Activated T-helper 1 cell treated with anti-CD3 and anti-CD28 coated beads, Interleukin-2, amount 50 U/mL, for 16 hours (primary cell): ENCODE measurements at places on chromosomes 4 and X.

DNA sequence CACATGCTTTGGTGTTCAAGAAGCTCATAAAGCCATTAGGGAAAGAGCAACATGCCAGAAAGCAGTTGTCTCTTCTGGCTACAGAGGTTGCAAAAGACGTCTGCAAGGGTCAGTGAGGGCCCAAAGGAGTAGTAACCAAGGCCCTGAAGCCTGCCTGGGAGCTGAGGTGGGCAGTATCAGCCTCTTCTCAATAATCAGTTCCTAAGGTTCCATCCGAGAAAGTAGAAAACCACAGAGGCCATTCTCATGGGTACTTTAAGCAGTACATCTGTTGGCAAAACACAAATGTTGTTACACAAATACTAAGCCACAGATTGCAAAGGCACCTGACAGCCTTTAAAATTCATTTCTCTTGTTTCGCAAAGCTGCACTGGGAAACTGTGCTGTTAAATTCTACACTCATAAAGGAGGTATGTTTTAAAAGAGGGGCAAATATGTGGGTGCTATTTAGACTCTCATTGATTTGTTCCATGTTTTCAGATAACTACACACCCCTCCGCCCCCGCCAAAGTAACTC is 37.7 kb downstream of the MECP2 start:
- no peak for DNase-seq

- DNase-seq = no peak
Measured at GRCh38 chrX:8849945-8850344, 48.8 kb upstream of the FAM9A start.

DNA sequence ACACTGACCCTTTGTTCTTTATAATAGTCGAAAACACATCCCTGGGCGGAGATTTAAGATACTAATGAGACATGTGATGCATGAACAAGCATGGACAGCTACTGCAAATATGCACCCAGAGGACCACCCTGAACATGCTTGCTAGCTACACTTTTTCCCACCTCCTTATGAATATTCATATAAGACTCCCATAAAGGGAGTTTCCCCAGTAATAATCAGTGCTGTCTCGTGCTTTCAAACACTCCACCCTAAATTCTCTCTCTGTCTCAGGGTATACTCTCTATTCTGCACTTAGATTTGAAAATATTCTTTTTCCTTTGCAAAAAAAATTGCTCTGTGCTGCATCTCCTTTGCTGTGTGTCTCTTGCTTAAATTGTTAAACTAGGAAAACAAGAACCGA is 64.4 kb upstream of the CT45A1 start:
- DNase-seq = no peak

GRCh38 chrX:115368876-115369275 is 79.4 kb downstream of the LUZP4 start:
- DNase-seq = no peak

- DNase-seq = no peak
Measured at GRCh38 chr4:38590046-38590445, 74.0 kb upstream of the KLF3 start.

DNA sequence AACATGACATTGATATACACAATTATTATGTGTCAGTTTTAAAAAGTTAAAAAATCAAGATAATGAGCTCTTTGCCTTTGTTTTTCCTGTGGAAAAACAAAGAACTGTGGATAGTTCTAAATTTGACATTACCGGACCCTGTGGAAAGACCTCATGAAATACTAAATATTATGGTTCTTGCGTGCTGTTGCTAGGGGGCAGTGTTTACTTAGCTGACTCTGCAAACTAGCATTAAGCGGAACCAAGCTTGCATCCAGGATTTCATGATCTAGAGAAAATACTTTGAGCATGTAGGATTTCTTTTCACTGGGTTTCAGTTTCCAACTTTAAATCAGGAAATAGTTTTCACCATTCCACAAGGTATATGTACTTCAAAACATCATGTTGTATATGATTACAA is 33.6 kb downstream of the CLCN4 start:
- DNase-seq = no peak

- no peak for DNase-seq
Measured at GRCh38 chr4:88119943-88120342, 38.5 kb downstream of the ABCG2 start.

GRCh38 chr4:162408309-162408708 is 244.5 kb upstream of the FSTL5 start:
- DNase-seq = no peak

DNA sequence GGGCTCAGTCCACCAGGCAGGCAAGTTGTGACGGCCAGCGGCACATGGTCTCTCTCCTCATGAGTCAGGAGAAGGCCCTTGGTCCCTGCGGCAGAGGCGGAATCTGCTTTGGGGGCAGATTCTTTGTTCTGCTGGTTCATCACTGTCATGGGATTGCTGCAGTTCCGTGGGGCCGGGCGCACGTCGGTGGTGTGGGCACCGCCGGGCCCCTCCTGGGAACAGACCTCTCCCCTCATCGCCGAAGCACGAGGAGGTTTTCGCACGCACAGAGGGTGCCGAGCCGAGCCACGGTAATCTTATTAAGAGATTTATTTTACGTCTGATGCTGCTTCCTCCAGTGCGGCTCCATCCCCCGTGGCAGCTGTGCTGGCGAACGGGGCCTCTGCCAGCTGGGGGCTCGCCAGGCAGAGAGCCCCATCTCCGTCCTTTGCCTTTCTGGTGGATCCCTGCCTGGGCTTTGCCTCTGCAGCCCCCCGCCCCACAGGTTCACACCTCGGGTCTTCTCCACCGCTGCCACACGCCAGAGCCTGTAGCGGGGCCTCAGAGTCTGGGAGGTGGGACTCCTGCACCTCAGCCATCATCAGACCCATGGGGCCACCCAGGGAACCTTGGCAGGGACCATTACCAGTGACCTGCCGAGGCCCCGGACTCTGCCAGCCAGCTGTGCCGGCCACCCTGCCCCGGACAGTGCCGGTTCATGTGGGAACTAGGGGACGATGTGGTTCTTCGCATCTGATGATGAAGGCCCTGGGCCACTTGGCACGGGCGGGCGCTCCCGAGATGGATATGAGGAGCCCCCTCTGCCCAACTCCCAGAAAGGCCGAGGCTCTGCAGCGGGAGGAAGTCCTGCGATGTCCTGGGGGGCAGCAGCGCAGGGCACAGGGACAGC is 86.7 kb upstream of the NKX1-1 start:
- no peak for DNase-seq

DNA sequence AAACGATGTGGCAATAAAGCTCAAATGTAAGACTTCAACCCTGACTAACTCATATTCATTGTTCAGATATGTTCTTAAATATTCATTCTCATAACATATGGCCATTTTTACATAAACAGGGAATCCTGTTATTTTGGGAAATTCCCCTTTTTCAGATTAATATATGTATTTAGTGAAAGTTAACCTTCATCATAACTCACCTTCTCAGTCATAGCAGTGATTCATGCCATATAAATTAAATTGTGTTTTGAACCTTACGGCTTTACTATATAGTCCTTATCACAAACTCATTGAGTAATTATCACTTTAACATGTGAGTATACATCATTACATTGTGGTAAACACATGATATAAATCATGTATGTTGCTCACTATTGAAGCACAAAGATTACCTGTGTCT is 392.5 kb upstream of the TRAM1L1 start:
- no peak for DNase-seq

DNA sequence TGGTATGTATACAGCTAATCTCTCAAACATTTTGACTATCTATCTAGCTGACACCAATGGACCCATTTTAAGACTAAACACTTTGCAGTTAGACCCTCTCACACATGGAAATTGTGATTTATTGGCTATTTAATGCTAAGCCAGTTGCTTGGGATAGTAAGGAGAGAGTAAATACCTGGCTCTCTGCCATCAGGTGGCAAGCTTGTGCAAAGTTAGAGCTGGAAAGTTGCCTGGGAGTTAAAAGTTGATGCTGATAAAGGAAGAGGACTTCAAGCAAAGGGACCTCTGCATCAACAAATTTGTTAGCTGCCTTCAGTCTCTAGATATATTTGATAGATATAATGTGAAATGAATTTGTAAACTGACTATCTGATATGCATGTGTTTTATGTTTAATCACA is 61.1 kb downstream of the PACRGL start:
- no peak for DNase-seq

DNA sequence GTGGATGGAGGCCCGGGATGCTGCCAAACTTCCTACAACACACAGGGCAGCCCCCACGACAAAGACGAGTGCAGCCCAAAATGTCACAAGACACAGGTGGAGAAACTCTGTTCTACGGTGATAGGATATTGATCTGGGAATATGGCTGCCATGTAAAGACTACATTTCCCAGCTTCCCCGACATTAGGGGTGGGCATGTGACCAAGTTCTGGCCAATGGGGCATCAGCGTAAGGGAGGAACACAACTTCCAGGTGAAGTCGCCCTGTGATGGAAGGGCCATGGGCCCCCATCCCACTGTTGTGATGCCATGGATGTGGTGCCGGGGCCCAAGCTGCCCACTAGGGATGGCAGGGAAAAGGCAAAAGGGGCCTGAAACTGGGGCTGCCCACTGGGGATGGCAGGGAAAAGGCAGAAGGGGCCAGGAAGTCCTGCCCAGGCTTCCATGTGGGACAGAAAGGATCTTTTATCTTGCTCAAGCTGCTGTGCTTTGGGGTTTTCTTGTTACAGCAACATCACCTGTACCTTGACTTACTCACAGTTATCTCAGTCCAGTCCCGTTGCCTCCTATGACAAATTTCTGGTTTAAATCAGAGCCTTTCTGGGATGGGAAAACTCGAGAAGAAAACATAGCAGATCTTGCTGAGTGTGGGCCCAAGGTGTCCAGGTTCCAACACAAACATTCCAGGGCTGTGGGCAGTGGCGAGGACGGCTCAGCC is 9.7 kb upstream of the ADRA2C start:
- no peak for DNase-seq

DNA sequence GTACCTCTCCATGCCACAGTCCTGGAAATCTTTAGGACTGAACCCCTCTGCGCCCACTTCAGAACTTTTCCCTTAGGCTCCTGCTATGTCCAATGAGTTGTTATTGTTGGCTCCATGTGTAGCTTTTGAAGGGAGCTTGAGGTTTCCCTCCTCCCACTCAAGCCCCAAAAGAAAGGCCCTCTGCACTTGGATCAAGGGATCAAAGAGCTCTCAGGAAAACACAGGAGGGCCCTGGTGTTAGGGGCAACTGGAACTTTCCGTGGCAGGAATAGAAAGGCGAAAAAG is 135.0 kb downstream of the RASL11B start:
- DNase-seq = no peak

- no peak for DNase-seq
Measured at GRCh38 chr4:151955721-151956380, 195.0 kb upstream of the GATB start.

DNA sequence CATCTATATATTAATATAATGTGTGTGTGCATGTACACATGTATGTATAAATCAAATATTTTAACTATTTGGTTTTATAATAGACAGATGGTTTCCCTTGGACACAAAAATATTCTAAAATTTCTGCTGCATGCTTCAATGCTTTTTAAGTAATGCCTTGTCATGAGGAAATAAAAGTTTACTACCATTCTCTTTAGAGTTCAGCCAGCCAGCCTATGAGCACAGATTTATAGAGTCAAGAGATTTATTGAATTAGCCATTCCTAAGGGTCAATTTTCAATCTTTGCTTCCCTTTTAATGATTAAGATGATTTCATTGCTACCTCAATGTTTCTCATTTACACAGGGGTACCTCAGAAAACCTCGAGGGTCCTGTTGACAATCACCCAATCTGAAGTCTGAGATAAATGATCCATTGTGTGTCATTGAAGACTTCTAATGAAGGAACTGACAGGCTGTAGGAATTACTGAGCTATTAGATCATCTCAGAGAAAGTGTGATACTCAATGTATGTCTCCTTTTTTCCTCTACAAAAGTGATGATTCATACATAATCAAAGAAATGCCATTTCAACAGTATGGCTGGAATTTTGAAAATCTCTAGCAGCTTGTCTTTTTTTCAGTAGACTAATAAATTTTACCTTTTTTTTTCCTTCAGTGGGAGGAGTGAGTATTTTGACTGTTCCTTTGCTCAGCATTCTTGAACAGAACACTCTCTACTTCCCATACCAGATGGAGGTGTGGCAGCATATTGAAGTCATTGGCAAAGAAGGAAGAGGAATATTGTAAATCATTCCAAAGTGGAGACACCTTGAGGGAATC is 222.6 kb upstream of the PCDH18 start:
- DNase-seq = no peak

DNA sequence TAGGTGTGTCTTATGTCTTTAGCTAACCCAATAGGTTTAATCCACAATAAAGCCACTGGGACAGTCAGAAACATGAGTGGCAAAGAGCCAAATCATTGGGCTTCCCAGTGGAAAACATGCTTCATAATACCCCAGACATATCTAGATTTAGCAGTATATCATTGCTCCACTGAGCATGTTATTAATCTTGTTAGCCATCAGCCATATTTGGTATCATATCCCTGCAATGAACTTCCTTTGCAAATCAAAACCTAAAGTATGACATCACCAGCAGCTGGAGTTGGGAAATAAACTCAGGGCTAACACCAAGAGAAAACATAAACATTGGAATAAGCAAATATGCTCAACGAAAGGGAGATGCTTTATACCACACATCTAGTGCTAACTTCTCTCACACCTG is 280.8 kb upstream of the NOCT start:
- DNase-seq = no peak

DNA sequence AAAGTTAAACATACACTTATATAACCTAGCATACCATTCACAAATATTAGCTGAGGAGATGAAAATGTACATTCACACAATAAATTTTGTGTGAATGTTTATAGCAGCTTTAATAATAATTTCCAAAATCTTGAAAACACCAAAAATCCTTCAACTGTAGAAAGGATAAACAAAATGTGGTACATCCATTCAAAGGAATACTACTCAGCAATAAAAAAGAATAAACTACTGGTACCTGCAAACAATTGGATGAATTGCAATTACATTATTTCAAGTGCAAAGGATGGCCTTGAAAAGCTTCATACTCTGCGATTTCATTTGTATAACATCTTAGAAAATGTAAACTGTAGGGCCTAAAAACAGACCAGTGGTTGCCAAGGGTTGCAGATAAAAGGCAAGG is 11.7 kb upstream of the RPS6KA6 start:
- DNase-seq = no peak

DNA sequence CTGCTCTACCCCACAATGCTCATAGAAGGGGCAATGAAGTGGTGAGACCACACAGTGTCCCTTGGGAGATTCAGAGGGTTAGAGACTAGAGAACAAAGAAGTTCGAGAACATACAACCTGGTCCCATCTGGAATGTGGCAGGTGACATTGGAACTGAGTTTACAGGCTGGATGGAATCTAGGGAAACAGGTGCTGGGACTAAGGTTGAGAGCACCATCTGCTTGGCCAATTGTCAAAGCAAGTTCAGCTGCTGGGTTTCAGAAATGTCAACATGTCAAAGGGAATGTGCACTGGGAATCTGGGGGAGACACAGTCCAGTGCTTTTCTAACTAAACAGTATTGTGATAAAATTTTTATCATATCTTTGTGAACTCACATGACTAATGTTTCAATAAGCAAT is 15.9 kb upstream of the FAM13A start:
- DNase-seq = no peak

DNA sequence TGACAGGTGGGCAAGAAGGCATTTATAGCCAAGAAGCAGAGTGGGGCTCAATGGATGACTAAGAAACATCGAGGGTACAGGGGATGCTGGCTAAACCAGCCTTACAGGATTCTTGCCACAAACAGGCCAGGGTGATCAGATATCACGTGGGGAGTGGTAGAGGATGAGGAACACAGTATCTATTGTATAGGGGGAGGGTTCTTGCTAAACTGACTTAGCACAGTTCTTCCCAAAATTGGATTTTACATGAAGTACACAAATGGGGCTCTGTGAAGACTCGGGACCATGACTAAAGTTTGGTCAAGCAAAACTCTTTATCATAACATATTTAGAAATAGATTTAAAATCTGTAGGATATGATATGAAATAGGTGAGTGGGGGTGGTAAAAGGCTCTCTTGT is 144.0 kb upstream of the ATOH1 start:
- DNase-seq = no peak
